ENCODE measurements at places on chromosomes 13 and 19.

- DNase-seq, result no peak
These were observed 162.7 kb downstream of the TBC1D4 start for GRCh38 chr13:75319254-75319653.

DNA sequence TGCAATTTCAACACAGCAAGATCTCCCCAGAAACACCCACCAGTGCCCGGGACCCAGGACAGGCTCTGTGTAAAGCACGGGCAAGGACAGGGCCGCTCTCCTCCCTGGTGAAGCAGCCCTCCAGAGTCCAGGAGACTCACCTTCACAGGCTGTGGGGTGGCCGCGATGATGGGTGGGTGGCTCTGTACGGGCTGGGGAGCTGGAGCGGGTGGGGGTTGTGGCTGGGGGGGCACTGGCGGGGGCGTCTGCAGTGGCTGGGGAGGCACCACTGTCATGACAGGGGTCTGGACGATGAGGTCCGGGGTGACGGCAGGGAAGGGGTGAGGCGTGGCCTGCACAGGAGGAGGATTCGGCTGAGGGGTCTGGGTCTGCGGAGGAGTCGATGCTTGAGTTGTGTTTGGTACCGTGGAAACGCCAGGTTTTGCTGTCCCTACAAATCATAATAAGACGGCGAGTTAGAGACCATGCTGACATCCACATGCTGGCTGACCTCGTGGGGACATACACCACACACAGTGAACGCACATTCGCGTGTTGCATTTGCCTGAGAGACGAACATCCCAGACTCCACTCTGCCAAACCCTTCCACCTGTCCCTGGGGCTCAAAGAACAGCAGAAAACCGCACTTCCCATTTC lies 33.1 kb upstream of the EPHX3 start:
- no peak for DNase-seq

DNA sequence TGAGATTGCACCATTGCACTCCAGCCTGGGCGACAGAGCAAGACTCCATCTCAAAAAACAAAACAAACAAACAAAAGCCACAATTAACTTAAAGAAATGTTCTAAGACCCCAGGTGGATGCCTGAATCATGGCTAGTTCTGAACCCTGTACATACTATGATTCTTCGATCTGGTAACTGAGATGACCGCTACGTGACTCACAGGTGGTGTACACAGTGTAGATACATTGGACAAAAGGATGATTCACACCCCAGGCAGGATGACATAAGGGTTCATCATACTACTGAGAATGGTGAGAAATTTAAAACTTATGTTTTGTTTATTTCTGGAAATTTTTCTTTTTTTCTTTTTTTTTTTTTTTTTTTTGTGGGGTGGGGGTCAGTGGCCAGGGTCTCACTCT lies 6.5 kb downstream of the ZNF426 start:
- DNase-seq, result no peak

DNA sequence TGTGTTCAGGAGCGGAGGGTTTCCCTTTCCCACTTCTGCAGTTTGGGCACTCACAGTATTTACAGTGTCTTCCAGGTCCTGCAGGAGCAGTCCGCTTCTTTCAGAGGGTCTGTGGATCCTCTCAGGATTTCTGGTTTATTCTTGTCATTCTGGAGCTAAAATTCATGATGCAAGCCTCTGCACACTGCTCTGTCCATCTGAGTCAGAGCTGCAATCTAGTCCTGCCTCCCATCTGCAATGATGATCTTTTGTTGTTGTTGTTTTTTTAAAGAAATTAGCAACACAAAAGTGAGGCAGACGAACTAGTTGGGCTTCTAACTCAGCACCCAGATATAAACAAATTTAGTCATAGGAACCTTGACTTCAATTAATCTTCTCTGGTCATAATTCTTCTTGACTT lies 86.5 kb downstream of the DLEU7 start:
- DNase-seq, result no peak

GRCh38 chr19:41699231-41699967 lies 9.0 kb upstream of the CEACAM5 start:
- DNase-seq, result no peak

DNA sequence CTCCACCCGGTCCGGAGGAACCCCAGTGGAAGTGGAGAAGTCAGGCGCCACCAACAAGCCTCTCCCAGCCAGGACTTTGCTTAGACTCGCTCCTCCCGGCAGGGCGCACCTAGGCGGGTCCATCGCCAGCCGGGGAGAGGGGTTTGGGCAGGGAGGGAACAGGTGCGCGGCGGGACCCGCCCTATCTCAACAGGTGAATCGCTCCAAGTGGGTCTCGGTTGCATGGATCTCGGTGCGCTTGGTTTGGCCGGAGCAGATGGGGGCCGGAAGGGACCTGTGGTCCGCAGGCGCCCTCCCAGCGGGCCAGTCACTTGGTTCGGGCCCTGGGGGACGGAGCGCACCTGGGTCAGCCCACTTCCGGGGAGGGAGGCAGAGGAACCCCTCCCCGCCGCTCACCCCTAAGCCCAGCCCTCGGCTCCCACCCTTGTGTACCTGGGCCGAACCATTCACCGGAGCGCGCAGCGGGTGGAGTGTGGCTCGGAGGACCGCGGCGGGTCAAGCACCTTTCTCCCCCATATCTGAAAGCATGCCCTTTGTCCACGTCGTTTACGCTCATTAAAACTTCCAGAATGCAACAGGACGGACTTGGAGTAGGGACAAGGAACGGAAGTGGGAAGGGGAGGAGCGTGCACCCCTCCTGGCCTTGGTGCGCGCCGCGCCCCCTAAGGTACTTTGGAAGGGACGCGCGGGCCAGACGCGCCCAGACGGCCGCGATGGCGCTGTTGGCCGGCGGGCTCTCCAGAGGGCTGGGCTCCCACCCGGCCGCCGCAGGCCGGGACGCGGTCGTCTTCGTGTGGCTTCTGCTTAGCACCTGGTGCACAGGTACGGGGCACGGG lies at the start of gene LSR:
Gene LSR, plus strand, starts transcription at position 693 of the 836 bp plus-strand sequence. Its CDS starts 21 bp downstream, at position 714.
- peak; percentile 70 for DNase-seq

GRCh38 chr19:38079926-38080380 lies 144.1 kb downstream of the DPF1 start:
- no peak for DNase-seq

DNA sequence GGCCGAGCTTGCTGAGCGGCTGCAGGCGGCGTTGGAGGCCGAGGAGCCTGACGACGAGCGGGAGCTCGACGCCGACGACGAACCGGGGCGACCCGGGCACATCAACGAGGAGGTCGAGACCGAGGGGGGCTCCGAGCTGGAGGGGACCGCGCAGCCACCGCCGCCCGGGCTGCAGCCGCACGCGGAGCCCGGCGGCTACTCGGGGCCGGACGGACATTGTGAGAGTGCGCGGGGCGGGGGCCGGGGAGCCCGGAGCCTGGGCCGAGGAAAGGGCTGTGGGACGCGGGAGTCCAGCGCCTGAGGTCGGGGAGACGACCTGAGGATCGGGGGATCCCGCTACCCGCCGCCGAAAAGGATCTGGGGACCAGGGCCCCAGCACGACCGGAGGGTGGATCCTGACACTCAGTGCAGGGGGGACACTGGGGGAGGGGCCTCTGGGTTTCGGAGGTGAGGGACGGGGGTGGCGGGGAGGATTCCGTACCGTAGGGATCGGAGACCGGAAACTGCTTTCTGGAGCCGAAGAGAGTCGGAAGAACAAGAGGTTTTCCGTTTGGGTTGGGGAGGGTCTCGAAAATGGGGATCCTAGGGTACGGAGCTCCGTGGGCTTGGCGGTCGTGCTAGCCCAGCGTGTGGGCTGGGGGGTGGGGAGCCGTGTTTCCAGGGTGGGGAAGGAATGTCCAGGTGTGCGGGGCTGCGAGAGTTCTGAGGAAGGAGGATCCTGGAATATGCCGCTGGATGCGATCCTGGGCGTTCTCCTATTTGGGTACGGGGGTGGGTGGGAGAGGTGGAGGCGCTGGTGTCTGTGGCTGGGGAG lies 616 bp downstream of the HNRNPUL1 start:
- peak; percentile 45 for DNase-seq

DNA sequence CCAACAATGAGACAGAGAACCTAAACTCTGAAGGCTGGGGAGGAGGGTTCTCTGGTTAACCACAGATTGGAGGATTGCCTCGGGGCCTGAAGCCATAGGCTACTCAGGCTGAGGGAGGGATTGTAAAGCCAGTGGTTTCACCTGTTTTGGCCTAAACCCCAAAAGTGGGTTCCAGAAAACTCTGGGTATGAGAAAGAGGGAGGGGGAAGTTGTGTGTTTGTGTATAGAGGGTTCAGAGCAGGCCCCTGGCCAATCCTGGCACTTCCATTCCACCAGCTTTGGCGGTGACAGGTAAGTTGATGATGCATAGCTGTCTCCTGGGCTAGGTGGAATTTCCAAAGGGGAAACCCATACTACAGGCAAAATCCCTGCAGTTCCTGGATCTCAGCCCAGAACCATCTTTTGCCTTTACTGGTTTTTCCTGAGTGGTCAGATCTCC lies 13.5 kb upstream of the CCDC97 start:
- no peak for DNase-seq

DNA sequence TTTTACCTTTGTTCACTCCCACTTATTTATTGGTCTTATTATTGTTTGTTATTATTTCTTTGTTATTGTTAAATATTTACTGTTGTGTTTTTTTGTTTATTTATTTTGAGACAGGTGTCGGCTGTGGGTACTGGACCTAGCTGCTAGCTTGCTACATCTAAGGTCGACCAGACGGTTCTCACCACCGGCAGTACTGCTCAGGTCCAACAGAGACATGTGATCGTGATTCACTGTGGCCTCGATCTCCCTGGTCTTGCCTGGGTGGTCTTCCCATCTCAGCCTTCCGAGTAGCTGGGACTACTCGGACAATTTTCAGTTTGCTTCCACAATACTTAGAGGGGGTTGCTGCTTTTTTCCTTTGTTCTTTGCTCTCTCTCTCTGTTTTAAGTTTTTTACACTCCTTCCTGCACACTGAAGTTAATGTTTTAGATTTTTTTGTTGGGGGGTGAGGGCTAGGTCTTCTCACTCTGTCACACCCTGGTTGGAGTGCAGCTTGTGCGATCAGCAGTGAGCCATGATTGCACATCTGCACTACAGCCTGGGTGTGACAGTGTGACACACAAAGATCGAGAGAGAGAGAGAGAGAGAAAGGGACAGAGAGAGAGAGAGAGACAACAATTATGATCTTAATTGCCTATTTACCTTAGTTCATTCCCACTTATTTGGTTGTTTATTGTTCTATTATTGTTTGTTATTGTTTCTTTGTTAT lies 1432.4 kb downstream of the UQCRFS1 start:
- no peak for DNase-seq

DNA sequence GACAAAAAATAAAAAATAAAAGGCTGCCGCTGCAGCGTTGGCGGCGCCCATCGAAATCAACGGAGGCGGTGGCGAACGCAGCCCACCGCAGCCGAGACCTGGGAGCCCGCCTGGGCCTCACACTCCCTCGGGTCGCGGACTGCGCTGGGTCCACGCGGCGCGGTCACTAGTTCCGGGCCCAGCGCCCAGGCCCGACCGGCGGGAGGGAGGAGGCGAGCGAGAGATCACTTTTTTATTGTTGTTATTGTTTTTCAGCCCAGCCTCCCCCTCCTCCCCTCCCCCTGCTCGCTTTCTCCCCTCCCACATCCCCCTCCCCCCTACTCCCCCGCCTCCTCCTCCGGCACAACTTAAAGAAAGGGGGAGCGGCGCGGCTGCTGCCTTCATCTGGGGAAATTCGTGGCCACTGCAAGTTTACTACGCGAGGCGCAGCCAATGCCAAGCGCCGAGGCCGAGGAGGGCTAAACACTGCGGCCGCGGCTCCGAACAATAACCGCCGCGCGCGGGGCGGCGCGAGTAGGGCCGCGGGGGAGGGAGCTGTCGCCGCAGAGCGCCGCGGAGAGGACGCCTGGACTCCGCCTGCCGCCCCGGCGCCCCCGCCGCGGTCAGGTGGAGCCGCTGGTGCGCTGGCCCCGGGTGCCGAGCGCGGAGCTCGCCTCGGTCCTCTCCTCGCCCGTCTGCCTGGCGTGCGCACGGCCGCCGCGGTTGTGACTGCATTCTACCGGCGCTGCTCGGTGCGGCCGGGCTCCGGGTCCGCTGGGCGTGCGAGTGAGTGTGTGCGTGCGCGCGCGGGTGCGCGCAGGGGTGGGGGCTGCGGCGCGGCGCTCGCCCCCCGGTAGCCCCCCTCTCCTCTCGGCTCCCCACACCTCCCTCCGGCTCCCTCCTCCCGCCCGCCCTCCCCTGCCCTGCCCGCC lies 505 bp upstream of the ZIC2 start:
- no peak for DNase-seq

GRCh38 chr19:12745166-12745897 lies 6.3 kb upstream of the BEST2 start:
- no peak for DNase-seq

DNA sequence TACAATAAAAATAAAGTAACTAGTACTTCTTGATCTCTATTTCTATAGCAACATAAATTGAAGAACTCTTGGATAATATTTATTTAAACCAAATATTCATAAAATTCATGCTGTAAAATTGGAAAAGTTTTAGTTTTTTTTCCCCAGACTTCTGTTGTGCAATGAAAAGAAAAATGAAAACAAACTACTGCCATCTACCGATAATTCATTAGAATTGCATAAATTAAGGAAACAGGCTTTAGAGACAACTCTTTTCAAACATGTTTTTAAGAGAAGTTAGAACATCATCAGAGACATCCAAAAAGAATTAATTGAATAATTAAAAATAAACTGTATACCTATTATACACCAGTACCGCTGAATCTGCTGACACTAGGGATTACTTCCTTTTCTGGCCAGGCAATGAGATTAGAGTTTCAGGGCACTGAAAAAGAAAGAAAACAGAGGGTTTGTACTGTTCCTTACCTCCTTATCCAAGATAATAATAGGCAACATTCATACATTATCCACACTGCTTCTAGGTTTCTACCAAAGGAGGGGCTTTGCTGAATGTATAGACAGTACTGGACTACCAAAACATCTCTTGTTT lies 4.9 kb downstream of the CCDC122 start:
- DNase-seq, result no peak

DNA sequence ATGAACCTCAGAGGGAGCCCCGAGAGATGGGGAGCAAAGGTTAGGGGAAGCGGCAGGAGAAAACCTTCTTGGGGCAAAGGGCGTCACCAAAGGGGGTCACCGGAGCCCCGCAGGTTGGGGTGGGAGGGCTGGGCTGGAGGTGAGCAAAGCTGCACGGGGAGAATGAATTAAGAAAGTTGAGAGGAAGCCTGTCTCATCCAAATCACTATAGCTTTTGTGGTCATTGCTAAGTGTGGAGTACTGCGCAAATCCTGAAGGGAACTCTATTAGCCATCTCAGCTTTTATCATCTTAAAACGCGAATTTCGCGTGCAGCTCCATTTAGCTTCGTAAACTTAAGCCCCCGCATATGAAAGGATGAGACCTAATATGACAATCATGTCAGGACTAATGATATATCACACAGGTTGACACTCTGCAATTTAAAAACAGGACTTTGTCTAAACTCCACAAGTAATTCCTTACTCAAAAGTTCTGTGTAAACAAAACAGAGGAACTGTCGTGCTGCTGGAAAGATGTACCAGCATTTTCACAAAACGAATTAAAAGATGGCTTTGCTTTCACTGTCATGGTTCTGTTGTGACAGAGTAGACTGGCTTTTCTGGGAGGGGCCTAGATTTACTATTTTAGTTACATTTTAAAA lies 631 bp downstream of the LACC1 start:
- DNase-seq, result no peak

GRCh38 chr13:41751734-41752445 lies 209.0 kb downstream of the VWA8 start:
- no peak for DNase-seq

- DNase-seq, result no peak
These were observed 142.5 kb upstream of the ZNF536 start for GRCh38 chr19:30229525-30230174.

- no peak for DNase-seq
These were observed 494.9 kb downstream of the FOXO1 start for GRCh38 chr13:40171566-40171965.
